ENCODE measurements at places on chromosomes 5 and 9.

DNA sequence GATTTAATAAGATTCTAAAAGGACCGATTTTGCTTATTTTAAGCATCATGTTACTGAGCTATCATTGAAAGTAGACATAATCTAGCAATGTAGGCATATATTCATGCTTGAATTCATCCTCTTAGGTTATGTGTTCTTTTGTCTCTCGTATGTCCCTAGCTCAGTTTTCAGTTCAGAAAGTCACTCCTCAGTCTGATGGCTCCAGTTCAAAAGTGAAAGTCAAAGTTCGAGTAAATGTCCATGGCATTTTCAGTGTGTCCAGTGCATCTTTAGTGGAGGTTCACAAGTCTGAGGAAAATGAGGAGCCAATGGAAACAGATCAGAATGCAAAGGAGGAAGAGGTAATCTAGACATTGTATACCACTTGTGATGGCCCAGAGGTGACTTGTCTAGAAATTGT is 39.2 kb downstream of the HSPA4 start:
- no peak for DNase-seq

- DNase-seq, result peak; percentile 80
These were observed at the start of gene RASGEF1C for GRCh38 chr5:180209137-180209581. RASGEF1C (minus strand) TSS chr5:180209211; CDS start chr5:180138052, 71,159 bp downstream.

- no peak for DNase-seq
These were observed 55.9 kb upstream of the ANKRD55 start for GRCh38 chr5:56288873-56289601.

GRCh38 chr9:124042201-124042721 is 30.7 kb downstream of the LHX2 start:
- no peak for DNase-seq

GRCh38 chr5:166430491-166431319 is 1860.7 kb upstream of the WWC1 start:
- no peak for DNase-seq

GRCh38 chr9:72415948-72416347 is 50.9 kb upstream of the ZFAND5 start:
- no peak for DNase-seq

GRCh38 chr5:145294331-145294730 is 540.8 kb downstream of the PRELID2 start:
- DNase-seq, result no peak

- no peak for DNase-seq
These were observed 442.2 kb upstream of the MPDZ start for GRCh38 chr9:13721481-13722235.

DNA sequence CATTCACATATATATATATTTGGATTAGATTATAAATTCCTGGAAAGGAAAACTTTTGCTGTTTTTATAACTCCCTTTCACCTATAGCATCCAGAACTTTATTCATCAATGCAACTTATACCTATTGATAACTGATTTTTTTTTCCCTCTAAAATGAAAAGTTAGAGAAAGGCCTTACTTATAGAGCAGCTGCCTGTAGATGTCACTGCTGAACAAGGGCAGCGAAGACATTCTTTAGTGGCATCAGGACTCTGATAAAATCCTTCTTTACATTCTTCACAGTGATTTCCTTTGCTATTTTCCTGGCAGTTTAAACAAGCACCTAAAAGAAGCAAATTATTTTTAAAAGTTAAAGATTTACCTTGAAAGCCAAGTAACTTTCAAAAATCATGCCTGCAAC is 32.3 kb upstream of the CDK5RAP2 start:
- DNase-seq, result no peak

DNA sequence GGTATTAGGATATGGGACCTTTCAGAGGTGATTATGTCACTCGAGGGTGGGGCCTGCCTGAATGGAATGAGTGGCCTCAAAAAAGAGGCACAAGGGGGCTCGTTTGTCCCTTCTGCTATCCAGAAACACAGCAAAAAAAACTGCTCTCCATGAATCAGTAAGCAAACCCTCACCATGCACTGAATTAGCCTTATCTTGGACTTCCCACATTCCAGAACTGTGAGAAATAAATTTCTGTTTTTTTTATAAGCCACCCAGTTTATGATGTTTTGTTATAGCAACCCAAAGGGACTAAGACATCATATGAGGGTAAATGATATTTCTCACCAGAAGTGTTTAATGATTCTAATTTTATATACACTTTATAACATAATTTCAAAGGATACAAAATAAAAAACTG is 476.6 kb upstream of the EDIL3 start:
- no peak for DNase-seq

GRCh38 chr9:94983552-94983951 is 257.1 kb downstream of the AOPEP start:
- DNase-seq, result no peak

- no peak for DNase-seq
These were observed 711.4 kb downstream of the EFNA5 start for GRCh38 chr5:106959387-106959786.

- DNase-seq, result no peak
These were observed 43.3 kb upstream of the ZNF622 start for GRCh38 chr5:16508730-16509531.

DNA sequence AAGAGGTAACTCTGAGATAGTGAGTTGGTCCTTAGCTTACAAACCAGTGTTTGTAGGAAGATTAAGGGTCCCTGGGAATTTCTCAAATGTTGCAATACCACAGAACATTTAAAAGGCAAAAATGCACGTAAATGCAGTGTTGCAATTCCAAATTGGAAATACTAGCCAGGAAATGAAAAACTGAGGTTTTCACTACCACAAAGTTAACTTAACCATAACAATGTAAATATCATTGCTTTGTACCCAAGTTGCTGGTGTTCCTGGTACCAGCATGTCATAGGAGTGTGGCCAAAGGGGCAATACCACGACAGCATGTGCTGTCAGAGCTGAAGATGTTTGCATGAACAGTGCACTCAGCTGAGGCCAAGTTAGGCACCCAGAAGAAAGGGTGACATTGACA is 382.9 kb downstream of the GLIS3 start:
- no peak for DNase-seq
